ENCODE measurements at places on chromosomes 12 and 14. TPM values are rescaled to one million over a fixed set of nuclear protein-coding genes. Genes with fewer than 3 reads are reported as not detected.

EML1 gene
- 42.0 TPM for total RNA-seq

BDKRB2 gene
- 4.1 TPM for total RNA-seq

CLEC4D gene
- not detected for total RNA-seq

BATF gene
- not detected for total RNA-seq

NDRG2 gene
- 3.1 TPM for total RNA-seq

MGP gene
- total RNA-seq, result 9.1 TPM

USP44 gene
- 0.41 TPM for total RNA-seq

OTUB2 gene
- total RNA-seq, result 5.7 TPM
